ENCODE measurements at places on chromosomes 1 and 21. TPM values are rescaled to one million over a fixed set of nuclear protein-coding genes. Genes with fewer than 3 reads are reported as not detected.

ZYG11A gene
- total RNA-seq, result 0.30 TPM

DNA sequence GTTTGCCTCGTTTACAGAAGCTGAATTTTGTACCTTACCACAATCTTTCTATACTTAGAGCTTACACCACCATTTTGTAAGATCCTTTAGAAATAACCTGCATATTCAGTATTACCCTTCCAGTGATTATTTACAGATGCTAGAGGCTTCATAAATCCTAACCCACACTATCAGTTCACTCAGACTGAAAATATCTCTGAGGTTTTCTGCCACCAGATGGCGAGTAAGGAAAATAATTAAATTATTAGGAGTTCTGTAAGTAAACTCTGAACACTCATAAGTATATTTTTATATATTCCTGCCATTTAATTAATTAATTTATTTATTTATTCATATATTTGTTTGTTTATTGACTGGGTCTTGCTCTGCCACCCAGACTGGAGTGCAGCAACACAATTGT is 1635.2 kb downstream of the PLA2G4A start:
- no peak for DNase-seq

- DNase-seq, result no peak
Observed at GRCh38 chr1:110638058-110638457, 31.9 kb upstream of the KCNA2 start.

- no peak for DNase-seq
Observed at GRCh38 chr1:116226017-116226416, 114.8 kb downstream of the MAB21L3 start.

DNA sequence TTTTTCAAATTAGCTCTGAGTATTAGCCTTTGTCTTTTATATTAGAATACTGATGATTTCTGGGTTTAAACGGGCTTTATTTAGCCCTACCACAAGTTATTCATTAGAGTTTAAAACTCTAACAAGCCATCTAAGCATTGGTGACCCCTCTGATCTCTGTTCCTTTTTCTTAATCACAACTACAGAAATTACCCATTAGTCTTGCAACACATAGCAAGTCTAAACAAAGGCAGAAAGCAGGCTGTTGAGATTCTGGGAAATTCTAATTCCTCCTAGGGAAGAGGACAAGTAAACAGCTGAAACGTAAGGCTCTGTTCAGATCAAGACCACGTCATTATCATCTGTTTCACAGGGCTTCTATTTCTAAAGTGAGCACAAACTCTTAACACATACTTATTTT is 491.2 kb upstream of the ZRANB2 start:
- DNase-seq, result no peak

- no peak for DNase-seq
Observed at GRCh38 chr1:1441002-1441888, 5.8 kb downstream of the VWA1 start.

OR2T35 gene
- total RNA-seq, result not detected
